NCI-H1436 (cell line): ENCODE measurements at places on chromosomes 16 and 17.

- no peak for DNase-seq
Observed at GRCh38 chr16:30397776-30398660, 2.8 kb downstream of the ZNF48 start.

DNA sequence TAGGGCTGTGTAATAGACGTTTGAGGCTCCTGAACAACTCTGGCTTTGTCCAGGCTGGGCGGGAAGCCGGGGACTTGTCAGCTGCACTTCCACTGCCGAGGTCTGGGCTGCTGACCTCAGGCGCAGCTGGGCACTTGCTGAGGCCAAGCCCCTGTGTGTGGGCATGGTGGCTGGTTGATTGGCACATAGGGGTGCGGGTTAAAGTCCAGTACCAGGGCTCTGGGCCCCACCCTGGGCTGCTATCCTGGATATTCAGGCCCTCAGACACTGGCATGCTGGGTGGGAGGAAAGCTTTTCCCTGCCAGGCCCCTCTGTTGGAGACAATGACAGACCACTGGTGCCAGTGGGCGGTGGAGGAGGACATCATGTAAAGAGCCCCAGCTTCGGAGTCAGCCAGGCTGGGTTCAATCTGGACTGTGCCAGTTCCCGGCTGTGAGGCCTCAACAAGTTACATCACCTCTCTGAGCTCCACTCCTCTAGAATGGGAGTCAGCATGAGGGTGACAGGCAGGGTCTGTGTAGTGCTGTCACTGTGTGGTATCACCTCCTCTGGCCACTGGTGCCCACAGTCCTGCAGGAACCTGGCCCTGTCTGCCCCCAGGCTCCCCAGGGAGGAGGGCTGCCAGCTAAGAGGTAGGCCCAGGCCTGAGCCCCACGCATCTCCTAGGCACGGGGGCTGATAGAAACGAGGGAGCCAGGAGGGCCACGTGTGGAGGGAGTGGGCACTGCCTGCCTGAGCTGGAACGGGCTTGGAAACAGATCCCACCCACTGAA lies 42.5 kb downstream of the PSME3IP1 start:
- no peak for DNase-seq

GRCh38 chr16:83958137-83958845 lies 5.3 kb downstream of the OSGIN1 start:
- no peak for DNase-seq

DNA sequence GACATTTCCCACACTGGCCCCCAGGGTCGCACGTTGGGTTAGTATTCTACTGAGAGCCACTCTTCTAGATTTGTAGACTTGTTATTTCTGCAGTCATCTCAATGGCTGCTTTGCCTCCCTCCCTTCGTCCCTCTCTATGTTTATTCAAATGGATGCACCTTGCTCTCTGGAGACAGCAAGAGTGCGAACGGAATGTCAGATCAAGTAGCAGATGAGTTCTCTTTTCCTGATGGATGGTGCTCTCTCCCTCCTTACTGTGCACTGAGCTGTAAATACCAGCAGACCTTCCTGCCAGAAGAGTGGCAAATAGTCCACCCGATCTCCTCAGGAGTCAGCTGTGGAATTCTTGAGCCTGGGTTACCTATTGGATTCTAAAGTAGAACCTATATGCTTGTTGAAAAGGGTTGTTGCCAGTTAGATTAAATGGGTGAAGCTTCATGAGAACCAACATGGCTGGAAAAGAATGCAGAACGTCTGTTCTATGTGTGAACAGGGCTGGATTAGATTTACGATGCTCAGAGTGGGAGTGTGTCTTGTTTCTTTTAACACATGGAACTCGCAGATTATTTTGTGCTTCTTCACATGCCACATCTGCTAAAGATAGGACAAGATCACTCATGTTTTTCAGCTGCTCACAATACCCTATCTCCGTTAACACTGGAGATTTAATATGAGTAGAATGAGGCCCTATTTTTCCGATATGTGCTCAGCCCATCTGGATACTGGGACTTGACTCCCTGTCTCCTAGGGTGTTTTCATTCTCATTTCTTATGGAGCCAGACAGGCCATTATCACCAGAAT lies 6.1 kb downstream of the GNAO1 start:
- no peak for DNase-seq

- DNase-seq, result no peak
Observed at GRCh38 chr16:72282362-72282761, 110.4 kb upstream of the PMFBP1 start.

DNA sequence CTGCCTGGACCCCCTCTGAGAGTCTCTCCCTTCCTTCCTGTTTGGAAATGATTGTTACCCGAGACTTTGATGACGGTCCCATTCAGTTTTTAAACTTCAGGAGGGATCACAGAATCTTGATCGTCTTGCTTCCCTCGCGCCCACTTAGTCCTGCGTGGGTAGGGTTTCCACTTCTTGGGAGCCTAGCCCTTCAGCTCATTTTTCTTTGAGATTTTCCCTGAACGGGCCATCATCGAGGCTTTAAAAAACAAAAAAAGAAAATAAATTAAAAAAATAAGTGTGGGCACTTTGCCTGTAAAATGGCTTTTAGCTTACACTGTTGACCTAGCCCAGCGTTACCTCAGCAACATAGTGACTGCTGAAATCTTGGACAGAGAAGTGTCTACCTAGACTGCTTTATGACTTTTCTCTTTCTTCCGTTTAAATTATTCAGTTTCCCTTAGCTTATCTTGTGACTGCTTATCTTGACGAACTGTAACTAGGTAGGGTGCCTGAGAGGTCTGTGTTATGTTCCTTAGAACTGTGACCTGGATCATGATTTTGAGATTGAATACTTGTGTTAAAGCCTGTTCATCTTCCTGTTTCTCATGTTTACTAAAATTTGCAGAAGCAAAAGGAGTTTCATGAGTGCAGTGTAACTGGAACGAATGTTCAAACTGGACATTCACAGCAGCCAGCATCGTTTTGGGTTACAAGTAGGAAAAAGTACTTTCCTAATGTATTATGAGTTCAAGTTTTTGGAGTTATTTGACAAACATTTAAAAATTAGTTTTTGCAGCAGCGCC lies 874 bp downstream of the WWP2 start:
- no peak for DNase-seq

DNA sequence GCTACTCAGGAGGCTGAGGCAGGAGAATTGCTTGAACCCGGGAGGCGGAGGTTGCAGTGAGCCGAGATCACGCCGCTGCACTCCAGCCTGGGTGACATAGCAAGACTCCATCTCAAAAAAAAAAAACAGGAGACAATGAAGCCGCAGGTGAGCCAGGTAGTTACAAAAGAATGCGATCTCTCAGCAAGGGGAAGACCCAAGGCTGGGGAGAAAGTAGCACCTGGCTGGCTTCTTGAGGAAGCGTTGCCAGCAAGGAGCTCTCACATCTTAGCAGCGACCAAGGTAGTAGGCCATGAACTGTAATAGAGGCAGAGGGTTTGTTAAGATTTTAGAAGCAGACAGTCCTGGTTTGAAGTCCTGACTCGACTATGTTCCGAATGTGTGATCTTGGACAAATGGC lies 175.0 kb downstream of the AIPL1 start:
- DNase-seq, result no peak

DNA sequence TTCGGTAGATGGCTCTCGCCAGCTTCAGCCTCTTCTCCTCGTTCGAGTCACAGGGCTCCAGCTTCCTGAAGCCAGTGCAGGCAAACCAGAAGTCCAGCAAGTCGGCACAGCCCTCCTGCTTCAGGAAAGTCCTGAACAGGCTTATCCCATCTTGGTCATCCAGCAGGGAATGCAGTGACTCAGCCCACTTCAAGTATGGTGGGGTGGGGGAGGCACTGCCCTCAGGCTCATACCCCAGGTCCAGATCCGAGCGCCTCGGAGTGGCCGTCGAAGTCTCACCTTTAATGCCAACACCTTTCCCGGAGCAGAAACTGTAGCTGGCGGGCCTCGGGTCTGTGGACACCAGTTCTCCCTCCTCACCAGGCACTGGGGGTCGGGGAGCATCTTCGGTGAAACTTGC lies 5.9 kb downstream of the AXIN1 start:
- DNase-seq, result no peak

- DNase-seq, result no peak
Observed at GRCh38 chr17:4901108-4901647, 1.7 kb downstream of the CHRNE start.

- no peak for DNase-seq
Observed at GRCh38 chr17:31696184-31696602, 162.9 kb downstream of the COPRS start.

GRCh38 chr16:85639529-85640253 lies 26.6 kb downstream of the GSE1 start:
- DNase-seq, result peak; percentile 70

DNA sequence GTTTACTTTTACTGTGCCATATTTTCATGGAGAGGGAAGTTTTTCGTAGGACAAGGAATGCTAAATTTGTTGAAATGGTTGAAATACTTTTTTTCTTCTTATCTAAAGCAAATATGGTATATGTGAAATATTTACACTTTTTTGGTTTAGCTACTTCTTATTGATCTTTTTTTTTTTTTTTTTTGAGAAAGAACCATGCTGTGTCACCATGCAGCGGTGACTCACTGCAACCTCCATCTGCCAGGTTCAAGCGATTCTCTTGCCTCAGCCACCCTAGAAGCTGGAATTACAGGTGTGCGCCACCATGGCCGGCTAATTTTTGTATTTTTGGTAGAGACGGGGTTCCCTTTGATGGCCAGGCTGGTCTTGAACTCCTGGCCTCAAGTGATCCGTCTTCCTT lies 100.5 kb downstream of the FTO start:
- no peak for DNase-seq

DNA sequence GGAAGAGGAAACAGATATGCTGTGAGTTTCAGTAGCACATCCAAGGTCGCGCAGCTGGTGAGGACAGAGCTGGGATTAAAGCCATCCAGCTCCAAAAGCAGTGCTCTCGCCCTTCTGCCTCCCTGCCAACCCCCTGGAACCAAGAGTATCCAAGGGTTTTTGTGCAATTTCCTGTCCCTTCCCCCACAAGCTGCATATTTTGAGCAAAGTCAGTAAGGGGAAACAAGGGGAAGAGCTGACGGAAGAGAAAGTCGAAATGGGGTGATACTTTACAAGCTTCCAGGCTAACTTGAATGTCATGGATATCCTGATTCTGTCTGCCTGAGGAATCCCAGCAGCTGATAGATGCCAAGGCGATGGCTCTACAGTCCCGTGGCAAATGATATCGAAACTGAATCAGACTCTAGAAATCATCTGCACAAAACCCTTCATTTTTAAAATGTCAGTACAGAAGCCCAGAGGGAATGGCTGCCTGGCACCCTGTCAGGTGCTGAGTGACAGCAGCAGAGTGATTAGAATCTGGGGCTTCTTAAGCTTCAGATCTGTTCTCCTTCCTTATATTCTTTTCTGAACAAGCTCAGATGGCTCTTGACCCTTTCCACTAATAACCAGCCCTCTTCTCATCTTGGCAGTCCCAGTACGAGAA lies 42.9 kb upstream of the TEKT3 start:
- DNase-seq, result no peak

DNA sequence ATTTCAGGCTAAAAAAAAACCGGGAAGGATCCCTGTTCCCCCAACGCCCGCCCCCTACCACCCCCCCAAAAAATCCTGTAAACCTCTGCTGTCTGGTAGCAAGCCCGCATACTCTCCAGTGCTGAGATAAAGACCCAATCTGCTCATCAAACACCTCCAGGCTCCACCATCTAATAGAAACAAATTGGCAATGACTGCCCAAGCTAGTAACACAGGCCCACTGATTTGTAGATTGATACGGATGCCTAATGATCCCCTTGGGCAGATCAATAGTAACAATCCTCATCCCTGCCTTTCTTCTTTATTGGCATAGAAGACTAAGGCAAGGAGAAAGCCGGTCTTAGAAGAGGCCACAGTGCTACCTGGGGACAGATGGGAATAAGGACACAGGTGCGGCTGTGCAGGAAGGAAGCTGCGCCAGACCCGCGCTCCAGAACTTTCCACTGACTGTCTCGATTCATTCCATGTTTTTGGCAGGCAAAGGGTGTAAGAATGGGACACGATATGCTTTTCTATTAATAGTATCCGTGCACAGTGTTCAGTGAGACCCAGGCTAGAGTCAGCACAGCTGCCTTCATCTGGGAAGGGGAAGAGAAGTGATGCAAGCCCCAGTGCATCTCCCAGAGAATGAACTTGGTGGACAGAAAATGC lies 407.6 kb upstream of the PSMD7 start:
- DNase-seq, result no peak

GRCh38 chr16:56776562-56776961 lies 46.6 kb downstream of the NUP93 start:
- DNase-seq, result no peak

- DNase-seq, result no peak
Observed at GRCh38 chr17:8739097-8739496, 5.5 kb downstream of the CCDC42 start.

GRCh38 chr16:89066721-89067120 lies 26.9 kb upstream of the ACSF3 start:
- DNase-seq, result no peak

GRCh38 chr17:72099919-72100318 lies 20.9 kb upstream of the SOX9 start:
- no peak for DNase-seq

DNA sequence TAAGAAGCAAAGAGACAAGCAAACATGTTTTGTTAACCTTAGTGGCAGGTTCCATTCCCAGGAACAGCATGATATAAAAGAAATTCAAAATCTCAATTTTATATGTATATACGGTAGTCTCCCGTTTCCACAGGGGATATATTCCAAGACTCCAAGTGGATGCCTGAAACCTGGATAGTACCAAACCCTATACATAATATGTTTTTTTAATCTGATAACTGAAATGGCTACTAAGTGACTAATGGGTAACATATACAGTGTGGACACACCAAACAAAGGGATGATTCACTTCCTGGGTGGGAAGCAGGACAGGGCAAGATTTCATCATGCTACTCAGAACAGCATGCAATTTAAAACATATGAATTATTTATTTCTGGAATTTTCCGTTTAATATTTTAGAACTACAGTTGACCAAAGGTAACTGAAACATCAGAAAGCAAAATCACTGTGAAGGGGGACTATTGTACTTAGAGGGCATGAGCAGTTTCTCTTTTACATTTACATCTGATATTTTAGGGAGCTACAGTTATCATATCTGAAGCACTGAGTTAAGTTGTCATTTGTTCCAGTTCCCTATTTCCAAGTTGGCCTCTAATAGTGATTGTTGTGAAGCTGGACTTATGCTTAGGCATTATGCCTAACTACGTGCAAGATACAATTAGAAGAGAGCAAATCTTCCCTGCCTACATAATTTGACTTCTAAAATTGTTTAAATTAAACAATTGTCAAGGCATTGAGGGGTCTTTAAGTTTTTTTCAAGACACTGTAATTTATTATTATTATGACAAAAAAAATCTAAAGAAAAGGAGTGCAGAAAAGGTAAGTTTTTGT lies 34.1 kb upstream of the ABCA6 start:
- DNase-seq, result no peak
